ENCODE measurements at places on chromosomes 16 and 17. TPM values are rescaled to one million over a fixed set of nuclear protein-coding genes. Genes with fewer than 3 reads are reported as not detected.

DNA sequence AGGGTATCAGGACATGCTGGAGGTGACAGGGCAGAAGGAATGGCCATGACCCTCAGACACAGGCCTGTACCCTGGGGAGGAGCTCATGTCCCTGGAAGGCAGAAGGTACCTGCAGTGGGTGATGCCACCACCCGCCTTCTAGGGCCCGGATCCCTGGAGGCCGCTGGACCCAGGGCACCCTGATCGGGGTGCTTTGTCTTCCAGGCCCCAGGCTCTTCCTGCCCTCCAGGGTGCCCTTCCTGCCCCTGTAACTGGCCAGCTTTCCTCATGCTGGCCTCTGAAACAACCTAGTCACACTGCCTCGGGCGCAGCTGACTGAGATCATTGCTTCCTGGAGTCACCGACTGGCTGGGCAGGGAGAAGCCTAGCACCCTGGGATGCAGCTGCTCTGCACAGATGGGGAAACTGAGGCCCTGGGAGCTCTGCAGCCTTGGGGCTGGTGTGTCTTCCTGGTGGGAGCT lies 5.8 kb downstream of the ADCY7 start:
- H3K4me3 ChIP-seq, result no peak overlapping the region
- H3K27ac ChIP-seq, result no peak overlapping the region
- peak; percentile 51 for DNase-seq
- H3K4me1 ChIP-seq, result no peaks in the 10 kb centered on the region
- H3K27me3 ChIP-seq, result no peaks in the 10 kb centered on the region

DNA sequence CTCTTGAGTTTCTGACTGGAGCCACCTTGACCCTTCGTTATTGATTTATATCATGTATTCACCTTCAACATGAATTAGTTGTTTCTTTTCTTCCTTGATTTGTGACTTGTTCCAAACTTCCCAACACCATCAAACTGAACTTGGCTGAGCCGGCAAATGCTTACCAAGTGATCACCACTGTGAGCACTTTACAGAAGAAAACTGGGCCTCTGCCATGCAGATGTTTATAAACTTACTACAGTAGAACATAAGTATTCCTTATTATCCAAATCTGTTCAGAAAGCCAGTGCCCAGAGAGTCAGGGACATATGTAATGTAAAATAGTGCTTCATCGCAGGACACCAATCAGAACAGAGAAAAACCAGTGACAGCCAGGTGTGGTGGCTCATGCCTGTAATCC lies 19.9 kb downstream of the CMTM4 start:
- no peak overlapping the region for H3K27ac ChIP-seq
- H3K4me3 ChIP-seq, result no peak overlapping the region
- H3K36me3 ChIP-seq, result no peaks in the 10 kb centered on the region
- DNase-seq, result no peak
- no peaks in the 10 kb centered on the region for H3K4me1 ChIP-seq

The ICAM2 gene
- total RNA-seq, result 24.9 TPM

GRCh38 chr16:79336437-79337229 lies 263.9 kb downstream of the MAF start:
- DNase-seq, result no peak
- H3K27me3 ChIP-seq, result no peaks in the 10 kb centered on the region
- no peak overlapping the region for H3K27ac ChIP-seq
- no peak overlapping the region for H3K4me3 ChIP-seq

DNA sequence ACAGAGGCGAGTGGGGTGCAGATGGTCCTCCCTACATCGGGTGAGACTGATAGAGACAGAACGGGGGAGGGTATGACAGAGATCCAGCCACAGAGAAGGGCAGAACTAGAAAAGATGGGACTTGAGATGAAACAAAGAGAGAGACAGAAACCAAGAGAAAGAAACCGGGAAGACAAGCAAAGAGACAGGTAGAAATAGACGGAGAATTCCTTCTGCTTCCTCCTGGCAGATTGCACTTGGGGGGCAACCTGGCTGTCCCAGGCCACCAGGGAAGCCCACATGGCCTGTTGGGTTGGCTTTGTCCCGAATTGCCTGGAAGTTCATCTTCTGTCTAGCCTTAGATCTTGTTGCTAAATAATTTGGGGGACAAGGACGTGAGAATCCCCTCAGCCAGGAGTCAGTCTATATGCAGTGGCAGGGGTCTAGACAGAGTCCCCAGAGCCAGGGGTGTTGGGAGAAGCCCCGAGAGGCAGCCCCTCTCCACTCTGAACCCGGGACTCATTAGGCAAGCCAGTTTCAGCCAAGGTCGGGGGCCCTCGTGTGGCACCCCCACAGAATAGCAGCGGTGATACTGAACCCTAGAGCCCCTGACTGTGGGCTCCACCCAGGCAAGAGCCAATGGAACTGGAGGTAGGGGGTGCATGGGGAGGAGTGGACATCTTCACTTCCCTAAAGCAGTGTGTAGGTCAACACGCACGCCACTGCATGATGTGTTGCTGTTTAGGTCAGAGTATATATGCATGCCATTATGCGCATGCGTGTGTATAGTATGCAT lies 627 bp upstream of the TSPOAP1 start:
- H3K4me3 ChIP-seq, result no peak overlapping the region
- no peaks in the 10 kb centered on the region for H3K4me1 ChIP-seq

DNA sequence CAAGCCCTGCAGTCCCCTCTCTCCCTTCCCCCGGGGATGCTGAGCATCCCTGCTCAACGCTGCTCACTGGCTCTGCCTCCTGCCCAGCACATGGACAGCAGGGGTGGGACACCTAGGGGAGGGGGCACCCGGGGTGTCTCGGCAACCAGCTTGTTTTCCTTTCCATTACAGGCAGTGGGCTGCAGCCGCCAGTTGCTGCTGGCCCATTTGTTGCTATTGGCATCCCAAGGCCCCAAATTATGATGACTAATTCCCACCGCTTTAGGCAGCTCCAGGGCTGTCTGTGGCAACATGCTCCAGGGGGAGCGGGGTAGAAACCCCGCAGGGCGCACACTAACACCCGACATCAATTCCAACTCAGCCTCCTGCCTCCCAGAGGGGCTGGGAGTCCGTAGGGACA lies 4.9 kb downstream of the SDK2 start:
- H3K36me3 ChIP-seq, result no peaks in the 10 kb centered on the region
- no peak overlapping the region for H3K4me3 ChIP-seq
- H3K27me3 ChIP-seq, result no peaks in the 10 kb centered on the region
- peak overlapping the region; percentile 49 for H3K27ac ChIP-seq
- DNase-seq, result peak; percentile 81

The ADAP2 gene
- total RNA-seq, result 44.6 TPM

DNA sequence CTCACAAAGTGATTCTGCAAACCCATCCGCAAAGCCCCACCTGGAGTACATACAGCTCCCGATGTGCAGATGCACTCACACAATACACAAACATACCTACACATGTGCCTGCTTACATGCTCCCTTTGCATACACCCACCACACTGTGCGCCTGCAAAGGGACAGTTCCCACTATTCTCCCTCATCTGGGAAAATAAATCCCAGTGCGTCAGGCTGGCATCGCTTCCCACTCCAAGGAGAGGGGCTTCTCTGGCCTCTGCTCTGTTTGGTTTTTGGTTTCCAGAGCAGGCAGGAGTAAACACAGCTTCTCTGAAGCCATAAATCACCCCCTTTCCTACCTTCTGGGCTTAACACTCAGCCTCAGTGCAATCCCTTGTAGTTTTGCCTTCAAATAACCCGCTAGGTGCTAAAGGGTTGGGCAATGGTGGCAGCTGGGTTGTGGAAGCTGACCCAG lies 14.7 kb downstream of the HOXB4 start:
- no peaks in the 10 kb centered on the region for H3K27me3 ChIP-seq
- no peaks in the 10 kb centered on the region for H3K4me1 ChIP-seq
- no peak for DNase-seq
- H3K36me3 ChIP-seq, result no peaks in the 10 kb centered on the region
- H3K4me3 ChIP-seq, result no peak overlapping the region

The SMIM36 gene
- total RNA-seq, result not detected

The CCL4 gene
- 6.4 TPM for total RNA-seq

GRCh38 chr16:89364606-89365005 lies 125.8 kb downstream of the ANKRD11 start:
- no peaks in the 10 kb centered on the region for H3K36me3 ChIP-seq
- H3K27ac ChIP-seq, result no peak overlapping the region
- DNase-seq, result no peak
- H3K4me1 ChIP-seq, result no peaks in the 10 kb centered on the region
